Mucosa of descending colon (tissue), 3 donors: ENCODE measurements at places on chromosomes 6 and 20. TPM values are rescaled to one million over a fixed set of nuclear protein-coding genes. Genes with fewer than 3 reads are reported as not detected.

DNA sequence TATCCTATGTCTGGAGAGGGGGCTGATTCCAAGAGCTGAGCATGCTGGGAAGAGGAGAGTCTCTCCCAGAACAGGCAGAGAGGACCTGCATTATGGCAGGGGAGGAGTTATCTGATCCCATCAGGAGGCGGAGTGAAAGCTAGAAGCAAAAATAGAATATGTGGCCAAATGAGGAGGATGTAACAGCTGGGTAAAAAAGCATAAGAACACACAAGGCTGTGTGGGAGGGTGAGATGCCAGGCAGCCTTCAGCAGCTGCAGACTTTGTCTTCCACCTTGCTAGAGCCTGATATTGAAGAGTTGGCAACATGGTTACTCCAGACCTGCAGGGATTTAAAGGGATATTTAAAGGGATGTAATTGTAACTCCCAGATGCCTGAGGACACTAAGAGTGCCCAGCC lies 167.1 kb downstream of the PTPRT start:
- DNase-seq = no peak

DNA sequence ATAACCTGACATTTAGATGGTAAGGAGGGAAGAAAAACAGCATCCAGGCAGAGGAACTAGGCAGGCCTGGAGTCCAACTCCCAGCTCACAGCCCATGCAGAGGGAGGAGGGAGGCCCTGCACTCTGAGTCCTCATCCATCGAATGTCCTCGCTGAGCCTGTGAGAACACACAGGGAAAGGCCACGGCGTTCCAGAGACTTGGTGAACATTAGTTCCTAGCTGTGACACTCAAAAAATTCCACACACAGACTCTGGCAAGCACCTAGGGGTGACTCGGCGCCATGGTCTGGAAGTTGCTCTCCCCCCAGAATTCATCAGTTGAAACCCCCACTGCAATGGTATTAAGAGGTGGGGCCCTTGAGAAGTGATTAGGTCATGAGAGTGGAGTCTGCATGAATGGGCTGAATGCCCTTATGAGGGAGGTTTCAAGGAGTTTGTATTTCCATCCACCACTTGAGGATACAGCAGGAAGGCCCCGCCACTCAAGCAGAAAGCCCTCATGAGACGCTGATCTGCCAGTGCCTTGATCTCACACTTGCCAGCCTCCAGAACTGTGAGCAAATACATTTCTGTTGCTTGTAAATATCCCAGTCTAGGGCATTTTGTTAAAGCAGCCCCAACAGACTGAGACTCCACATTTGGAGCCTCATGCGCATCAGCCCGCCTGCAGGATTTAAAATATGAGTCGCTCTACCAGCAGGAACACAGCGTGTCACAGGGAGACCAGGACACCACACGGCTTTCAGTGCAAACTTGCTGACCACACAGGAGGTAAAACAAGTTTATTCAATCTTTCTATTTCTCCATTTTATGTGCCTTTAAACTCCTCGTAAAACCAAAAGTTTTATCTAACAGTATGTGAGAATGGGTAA lies 73.9 kb downstream of the WDR27 start:
- DNase-seq = no peak

GRCh38 chr6:74991573-74992332 lies 214.1 kb downstream of the COL12A1 start:
- DNase-seq = no peak

DNA sequence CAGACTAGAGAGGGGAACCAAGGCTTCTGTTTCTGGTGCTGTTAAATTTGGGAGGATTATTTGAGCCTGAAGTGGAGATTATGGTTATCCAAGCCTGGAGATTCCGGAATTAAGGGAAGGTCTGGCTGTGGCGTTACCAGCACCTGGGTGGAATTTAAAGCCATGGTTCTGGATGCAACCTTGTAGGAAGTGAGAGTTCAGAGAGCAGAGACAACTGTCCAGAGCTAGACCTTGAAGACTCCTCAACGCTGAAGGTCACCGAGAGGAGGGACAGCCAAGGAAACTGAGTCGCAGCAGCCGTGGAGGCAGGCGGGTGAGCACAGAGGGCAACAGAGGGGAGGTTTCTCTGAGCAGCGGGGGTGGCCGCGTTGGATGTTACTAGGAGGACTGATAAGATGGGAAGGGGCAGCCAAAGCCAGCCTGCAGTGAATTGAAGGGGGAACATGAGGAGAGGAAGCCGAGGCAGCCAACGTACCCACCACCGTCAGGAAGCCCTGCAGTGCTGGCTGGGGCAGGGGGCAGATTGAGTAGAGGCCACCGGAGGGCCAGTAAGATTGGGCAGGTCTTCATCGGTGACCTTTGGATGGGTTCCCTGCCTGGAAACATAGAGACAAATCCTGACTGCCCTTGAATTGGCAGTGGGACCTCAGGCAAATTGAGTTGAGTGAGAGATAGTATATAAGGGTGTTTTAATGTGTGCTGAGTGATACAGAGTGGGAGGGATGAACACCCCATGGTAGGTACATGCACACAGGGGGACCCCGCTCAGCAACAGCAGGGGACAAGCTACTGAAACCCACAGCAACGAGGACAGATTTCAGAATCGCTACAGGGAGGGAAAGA lies 90.3 kb downstream of the SNX5 start:
- no peak for DNase-seq

GRCh38 chr20:32281711-32282110 lies 4.3 kb downstream of the KIF3B start:
- DNase-seq = no peak

- DNase-seq = no peak
These were observed 125.4 kb downstream of the MAN1A1 start for GRCh38 chr6:119224095-119224701.

DNA sequence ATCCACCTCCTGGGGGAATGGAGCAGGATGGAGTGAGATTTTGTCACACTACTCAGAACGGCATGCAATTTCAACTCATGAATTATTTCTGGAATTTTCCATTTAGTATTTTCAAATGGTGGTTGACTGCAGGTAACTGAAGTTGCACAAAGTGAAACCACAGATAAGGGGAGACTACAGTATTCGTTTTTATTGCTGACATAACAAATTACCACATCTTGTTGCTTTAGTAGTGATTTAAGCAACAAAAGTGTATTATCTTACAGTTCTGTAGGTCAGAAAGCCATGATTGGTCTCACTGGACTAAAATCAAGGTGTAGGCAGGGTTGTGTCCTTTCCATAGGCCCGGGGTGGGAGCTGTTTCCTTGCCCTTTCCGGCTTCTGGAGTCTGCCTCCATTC lies 133.4 kb upstream of the B3GAT2 start:
- DNase-seq = no peak

- DNase-seq = no peak
These were observed 312.5 kb downstream of the EYA4 start for GRCh38 chr6:133553652-133554051.

GRCh38 chr20:20413810-20414281 lies 45.9 kb downstream of the INSM1 start:
- DNase-seq = no peak

- DNase-seq = no peak
These were observed 578.2 kb downstream of the QKI start for GRCh38 chr6:163992701-163993100.

- DNase-seq = peak; percentile 39
These were observed 28.0 kb downstream of the FRMD1 start for GRCh38 chr6:168050881-168051586.

DNA sequence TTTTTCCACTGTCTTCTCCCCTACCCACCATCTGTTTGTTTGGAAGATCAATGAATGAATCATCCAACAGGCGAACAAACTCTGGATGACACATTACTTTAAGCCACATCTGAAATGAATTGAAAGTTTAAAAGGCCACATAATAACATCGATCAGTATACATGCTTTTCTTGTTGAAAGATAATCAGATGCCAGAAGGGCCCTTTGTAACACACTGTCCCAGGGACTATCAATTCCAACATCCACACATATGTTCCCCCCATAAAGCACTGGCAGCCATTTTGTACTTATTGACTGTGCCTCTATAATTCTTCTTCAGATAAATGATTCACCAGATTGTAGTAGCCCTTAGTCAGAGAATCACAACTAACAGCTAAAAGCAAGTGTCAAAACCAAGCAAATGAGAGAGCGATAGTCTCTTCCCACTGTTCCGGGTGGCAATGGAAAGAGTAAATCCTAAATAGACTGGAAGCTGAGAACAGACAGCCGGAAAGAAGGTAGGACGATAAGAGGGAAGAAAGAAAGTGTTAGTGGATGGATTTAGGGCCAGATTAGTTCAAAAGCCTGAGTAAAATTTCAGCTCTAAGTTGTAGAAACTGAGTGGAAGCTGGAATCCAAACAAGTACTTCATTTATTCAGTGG lies 184.9 kb upstream of the TENT5A start:
- no peak for DNase-seq

DNA sequence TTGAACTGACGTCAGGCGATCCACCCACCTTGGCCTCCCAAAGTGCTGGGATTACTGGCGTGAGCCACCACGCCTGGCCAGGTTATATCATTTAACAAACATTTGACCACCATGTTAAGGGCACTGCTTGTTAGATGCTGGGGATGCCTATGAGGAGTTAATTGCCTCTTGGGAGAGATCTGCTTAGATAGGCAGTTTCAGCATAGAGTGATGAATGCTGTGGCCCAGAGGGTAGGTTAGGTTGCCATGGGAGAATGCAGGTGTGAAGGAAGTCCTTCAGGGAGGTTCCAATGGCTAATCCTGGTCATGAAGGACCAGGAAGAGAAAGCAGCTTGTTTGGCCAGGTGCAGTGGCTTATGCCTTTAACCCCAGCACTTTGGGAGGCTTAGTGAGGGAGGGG lies 17.0 kb downstream of the PHF20 start:
- no peak for DNase-seq

GRCh38 chr6:61949161-61949560 lies 336.9 kb downstream of the KHDRBS2 start:
- no peak for DNase-seq

GRCh38 chr20:57266291-57267157 lies at the start of gene BMP7:
BMP7 (minus strand) TSS chr20:57266641; CDS start chr20:57266122, 519 bp downstream.
- DNase-seq = no peak

DNA sequence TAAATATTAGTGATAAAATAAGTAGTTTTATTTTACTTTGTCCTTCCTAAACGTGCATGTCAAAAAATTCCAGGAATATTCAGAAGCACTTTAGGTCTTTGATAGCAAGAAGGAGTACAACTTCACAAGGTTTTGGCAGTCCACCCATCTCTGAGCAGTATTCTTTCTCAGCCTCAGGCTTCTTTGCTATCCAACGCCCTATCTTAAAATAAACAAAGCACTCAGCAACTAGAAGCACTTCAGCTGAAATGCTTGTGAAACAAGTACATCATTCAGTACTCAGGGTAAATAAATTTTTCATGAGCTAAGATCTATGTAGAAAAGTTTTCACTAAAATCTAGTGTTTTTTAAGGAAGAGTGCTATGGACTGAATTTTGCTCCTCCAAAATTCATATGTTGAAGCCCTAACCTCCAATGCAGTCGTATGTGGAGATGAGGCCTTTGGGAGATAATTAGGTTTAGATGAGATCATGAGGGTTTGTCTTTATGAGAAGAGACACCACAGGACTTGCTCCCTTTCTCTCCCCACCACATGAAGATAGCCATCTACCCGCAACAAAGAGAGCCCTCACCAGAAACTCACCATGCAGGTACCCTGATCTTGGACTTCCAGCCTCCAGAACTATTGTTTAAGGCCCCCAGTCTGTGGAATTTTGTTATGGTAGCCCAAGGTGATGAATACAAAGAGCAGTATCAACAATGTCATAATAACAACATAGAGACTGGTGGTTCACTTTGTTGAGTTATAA lies 539.1 kb downstream of the TFAP2A start:
- no peak for DNase-seq

DNA sequence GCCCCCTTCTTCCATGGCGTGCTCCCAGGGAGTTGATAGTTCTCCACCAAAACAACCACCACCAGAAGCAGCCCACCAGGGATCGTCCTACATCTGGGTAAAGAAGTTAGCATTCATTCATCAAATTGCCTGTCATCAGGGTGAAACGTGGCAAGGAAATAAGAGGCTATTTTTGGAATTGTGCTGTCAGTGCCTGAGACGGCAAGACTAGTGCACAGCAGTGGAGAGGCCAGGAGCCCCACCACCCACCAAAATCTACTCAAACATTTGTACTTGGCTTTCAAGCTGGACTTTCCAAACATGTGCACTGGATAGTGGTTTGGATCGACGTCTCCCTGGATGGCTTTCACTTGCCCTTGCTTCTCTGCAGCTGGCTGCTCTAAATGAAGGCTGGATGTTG lies 44.8 kb downstream of the TXNDC5 start:
- no peak for DNase-seq

GRCh38 chr20:48403167-48403761 lies 424.5 kb downstream of the PREX1 start:
- DNase-seq = no peak

The SPINT4 gene
- not detected for total RNA-seq

The IMPG1 gene
- total RNA-seq = not detected

The KLHDC3 gene
- 57.3 TPM for total RNA-seq

The HUS1B gene
- 1.2 TPM for total RNA-seq
